ENCODE measurements at places on chromosomes 5 and 9.

DNA sequence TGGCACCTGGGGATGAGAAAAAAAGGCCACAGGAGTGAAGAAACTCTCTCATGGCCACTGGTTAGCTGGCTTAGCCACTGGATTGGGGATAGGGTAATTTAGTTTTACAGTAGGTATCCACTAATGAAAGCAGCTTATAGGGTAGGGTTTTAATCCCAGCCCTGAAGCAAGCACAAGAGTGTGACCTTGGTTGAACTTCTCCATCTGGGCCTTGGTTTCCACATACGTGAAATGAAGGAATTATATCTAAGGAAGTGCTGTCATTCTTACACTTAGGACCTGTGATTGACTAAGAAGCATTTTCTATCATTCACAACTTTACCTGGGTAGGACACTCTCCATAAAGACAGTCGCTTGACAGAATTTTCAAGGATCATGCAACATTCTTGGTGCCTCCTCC lies 49.6 kb downstream of the FAT2 start:
- no peak for DNase-seq

DNA sequence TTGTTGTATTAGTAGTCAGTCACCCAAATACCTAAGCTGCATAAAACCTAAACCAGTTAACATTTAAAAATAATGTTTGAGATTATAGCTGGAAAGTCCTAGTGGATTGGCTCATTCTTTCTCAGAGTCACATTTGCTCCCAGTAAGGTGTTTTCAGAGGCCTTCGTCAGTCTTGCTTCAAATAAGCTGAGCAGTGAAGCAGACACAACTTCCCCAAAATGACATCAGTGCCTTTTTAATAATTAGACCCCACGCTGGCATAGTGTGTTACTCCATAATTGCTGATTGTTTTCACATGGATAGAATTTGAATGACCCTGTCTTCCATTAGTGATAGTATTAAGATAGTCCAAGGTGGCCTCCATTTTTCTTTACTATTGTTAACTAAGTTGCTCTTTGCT lies 245.8 kb downstream of the PJA2 start:
- no peak for DNase-seq

DNA sequence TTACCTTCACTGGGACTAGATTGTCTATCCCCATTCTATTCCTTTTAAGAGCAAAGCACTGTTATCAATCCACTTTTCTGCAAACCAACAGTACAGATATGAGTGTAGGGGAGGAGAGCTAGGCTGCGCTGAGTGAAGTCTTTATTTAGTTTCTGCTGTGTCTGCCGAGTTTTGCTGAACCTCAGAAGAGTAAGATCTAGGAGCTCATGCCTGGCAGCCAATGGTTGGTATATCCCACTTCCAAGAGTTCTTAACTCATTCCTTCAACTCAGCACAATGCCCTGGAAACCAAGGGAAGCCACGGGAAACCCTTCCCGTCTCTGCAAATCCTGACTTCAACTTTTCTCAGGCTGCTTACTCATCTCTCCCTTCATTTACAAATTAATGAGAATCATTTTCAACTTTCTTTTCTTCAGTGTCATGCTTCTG lies 58.0 kb upstream of the JAK2 start:
- DNase-seq, result peak; percentile 32

GRCh38 chr9:5357431-5358105 lies 17.9 kb upstream of the RLN1 start:
- no peak for DNase-seq

GRCh38 chr9:107819772-107820565 lies 330.4 kb upstream of the KLF4 start:
- no peak for DNase-seq

- DNase-seq, result no peak
These were observed 30.8 kb upstream of the ACOT12 start for GRCh38 chr5:81424728-81425127.

DNA sequence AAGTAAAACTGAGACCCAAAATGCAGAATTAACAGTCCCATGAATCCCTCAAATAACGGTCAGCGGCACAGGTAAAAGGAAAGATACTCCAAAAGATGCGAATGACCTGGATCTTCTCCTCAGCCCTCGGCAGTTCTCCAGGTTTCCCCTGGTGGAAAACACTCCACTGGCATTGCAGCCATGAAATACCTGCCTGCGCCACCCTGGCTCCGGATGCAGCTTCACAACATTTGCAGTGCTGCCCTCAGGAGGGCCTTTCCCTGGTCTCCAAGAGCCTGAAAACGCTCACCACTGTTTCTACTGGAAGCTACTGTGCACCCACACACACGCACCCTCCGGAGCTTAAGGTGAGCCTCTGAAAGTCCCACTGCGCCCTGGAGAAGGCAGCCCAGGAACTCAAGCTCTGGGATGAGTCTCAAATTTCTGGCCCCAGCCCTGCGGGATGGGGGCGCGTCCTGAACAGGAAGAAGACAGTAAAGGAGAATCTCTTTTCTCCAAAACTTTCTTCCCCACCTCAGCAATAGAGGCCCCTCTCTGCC lies 612 bp downstream of the UGT3A2 start:
- DNase-seq, result no peak

- DNase-seq, result no peak
These were observed 101.0 kb downstream of the TLE1 start for GRCh38 chr9:81588148-81588871.

- DNase-seq, result no peak
These were observed 191.1 kb downstream of the MELK start for GRCh38 chr9:36763778-36764177.

DNA sequence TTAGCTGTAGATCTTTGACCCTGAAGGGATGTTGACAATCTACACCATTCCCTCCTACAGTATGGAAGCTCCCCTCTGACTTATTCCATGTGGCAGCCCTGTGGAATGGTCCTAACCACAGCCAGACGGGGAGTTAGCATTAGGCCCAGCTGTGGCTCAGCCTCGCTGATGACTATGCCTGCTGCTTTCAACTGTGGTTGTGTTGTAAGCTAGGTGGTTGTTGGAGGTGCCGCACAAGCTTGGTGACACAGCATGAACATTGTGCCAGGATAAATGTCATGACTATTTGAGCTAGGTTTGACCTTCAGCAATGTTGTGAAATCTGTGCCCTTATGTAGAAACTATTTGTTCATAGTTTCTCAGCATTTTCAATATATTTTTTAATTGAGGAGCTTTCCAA lies 40.6 kb downstream of the SGCD start:
- no peak for DNase-seq

- no peak for DNase-seq
These were observed 129.2 kb downstream of the HSD17B3 start for GRCh38 chr9:96172797-96173196.

Data from GM20000 (cell line).